ENCODE measurements at places on chromosomes 7 and 10.

DNA sequence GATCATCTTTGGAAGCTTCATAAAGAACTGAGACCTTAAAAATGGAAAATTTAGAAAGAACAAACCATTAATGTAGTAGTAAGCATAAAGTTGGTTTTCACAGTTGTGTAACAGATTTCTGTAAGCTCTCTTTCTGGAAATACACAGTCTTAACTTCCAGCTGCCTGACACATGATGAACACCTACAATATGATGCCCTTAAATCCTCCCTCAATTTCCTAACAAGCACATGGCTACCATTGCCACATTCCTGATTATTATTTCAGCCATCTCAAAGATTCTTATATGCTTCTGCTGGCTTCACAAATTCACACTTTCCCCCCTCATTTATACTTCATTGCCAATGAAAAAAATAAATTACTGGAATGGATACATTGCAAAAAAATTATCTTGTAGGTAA lies 49.4 kb downstream of the PLXDC2 start:
- DNase-seq = no peak

GRCh38 chr10:129765664-129766550 lies 198.2 kb downstream of the EBF3 start:
- DNase-seq = no peak

DNA sequence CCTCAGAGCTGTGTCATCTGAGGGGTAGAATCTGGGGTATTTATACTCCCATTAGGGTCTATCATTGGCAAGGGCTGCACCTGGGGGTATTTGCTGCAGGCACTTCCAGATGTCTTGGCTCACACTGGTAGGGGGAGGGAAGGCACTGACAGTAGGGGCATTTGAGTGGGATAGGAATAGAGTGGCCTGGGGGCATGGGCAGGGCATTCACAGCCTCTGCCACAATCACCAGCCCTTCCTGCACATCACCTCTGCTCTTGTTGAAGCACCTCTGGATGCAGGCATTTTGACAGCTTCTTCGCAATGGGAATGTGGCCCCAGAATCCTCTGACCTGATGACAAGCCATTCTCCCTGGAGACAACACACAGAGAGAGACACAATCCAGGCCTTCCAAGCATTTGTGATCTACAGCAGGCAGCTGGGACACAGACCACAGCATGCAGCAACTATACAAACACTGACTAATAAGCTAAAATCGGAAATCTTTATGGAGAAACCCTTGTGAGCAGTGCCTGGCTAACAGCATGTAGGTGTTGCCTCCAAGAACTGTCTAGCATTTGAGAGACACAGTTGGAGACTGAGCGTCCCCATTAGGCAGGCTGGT lies 178.5 kb downstream of the KCNMA1 start:
- DNase-seq = no peak

DNA sequence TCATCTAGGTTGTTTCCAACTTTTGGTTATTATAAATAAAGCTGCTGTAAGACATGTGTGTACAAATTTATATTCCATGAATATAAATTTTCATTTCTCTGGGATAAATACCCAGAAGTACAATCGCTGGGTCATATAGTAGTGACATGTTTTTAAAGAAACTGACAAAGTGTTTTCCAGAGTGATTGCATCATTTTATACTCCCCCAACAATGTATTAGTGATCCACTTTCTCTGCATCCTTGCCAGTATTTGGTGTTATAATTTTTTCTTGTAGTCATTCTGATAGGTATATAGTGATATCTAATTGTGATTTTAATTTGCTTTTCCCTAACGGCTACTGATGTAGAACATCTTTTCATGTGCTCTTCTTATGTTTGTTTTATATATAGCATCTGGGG lies 27.0 kb upstream of the ARHGAP21 start:
- DNase-seq = no peak

GRCh38 chr7:46850563-46851330 lies 731.2 kb downstream of the TNS3 start:
- DNase-seq = no peak

- DNase-seq = no peak
These were observed 28.8 kb downstream of the LHFPL3 start for GRCh38 chr7:104357166-104357565.

DNA sequence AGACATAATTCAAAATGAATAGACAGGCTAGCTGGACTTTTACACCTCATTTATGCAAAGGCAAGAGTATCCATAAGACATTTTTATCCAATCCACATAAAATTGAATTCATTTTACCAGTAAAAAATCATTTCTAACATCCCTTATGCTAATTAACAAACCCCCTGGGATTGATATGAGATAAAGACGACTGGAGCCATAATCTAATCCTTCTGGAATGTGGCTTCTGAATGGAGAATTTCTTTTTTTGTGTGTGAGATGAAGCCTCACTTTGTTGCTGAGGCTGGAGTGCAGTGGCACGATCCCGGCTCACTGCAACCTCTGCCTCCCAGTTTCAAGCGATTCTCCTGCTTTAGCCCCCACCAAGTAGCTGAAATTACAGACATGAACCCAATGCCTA lies 90.4 kb downstream of the AKR1D1 start:
- DNase-seq = no peak

DNA sequence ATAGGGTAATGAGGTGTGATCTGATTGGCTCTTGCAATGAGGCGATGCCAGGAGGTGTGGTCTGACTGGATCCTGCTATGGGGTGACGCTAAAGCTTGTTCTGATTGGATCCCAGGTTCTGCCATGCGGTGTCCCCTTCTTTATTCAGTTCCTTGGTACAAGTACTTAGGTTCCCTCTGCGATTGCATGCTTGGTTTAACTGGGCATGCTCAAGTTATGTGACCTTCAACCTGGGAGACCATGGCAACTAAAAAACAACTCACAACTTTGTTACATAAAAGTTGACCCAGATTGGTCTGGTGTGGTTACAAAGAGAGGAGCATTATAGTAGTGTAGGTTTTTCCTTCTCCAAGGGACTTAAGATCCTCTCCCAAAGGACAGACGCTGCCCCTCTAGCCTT lies 49.5 kb upstream of the DNAJC1 start:
- no peak for DNase-seq

DNA sequence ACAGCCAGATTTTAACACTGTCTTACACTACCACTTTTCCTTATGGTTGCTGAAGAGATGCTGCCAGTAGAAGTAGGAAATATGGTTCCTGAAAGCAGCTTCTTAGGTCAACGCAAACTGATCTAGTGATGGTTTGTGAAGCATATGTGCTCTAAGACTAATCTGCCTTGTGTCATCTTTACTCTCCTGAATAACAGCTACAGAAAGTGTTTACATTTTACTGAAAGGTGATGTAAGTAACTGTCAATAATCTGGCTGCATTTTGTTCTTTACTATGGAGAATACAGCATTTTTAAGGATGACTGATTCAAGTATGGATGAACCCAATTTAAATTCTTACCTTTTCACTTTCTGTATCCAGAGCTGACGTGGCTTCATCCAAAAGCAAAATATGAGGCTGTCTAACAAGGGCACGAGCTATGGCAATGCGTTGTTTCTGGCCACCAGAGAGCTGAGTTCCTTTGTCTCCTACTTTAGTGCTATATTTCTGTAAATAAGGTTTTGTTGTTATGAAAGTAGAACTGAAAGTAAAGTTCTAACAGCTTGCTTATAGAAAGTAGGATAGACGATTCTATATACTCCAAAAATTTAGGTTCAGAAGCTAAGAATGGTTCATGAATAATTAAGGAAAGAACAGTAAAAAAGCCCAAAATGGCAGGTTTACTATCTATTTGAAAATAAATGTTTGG lies 30.2 kb upstream of the ABCB4 start:
- no peak for DNase-seq

GRCh38 chr10:24912215-24912614 lies 40.2 kb downstream of the PRTFDC1 start:
- DNase-seq = no peak

GRCh38 chr7:3087243-3087755 lies 43.6 kb upstream of the CARD11 start:
- DNase-seq = no peak

- no peak for DNase-seq
These were observed 348.7 kb upstream of the SEMA3C start for GRCh38 chr7:81267508-81267907.

DNA sequence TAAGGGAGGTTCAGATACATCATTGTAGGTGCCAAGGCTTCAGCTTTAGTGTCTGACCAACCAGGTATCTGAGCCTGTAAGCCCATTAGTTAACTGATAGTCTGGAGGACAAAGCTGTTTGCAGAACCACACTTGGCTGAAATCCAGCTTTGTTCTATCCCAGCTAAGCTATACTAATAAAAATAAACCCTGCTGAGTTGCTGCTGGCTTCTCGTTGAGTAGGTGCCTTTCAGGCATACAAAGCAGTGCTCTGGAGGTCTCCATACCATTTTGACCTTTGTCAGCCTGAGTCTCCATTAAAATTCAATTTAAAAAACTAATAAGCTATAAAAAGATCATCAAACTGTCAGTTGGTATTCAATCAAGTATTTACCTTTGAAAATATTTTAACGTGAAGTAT lies 22.0 kb downstream of the CDCA7L start:
- no peak for DNase-seq

DNA sequence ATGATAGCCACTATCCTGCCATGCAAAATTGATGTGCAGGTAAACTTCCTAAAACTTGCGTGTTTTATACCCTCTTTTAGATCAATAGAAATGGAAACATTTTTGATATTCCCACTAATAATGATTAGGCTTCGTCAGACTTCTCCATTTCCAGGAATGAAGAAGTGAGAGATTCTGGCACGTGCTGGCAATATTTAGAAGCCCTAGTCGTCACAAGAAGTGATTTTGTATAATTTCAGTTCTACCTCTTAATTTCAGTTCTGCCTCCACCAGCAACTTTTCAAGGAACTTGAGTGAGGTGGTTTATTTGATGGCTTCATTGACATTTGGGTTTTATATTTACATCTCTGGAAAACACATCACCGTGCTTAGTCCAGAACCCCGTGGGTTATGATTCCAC lies 61.9 kb downstream of the MRC1 start:
- no peak for DNase-seq

GRCh38 chr10:3874990-3875841 lies 90.2 kb upstream of the KLF6 start:
- no peak for DNase-seq

- DNase-seq = no peak
These were observed 178.4 kb downstream of the ARHGAP12 start for GRCh38 chr10:31749981-31750840.

DNA sequence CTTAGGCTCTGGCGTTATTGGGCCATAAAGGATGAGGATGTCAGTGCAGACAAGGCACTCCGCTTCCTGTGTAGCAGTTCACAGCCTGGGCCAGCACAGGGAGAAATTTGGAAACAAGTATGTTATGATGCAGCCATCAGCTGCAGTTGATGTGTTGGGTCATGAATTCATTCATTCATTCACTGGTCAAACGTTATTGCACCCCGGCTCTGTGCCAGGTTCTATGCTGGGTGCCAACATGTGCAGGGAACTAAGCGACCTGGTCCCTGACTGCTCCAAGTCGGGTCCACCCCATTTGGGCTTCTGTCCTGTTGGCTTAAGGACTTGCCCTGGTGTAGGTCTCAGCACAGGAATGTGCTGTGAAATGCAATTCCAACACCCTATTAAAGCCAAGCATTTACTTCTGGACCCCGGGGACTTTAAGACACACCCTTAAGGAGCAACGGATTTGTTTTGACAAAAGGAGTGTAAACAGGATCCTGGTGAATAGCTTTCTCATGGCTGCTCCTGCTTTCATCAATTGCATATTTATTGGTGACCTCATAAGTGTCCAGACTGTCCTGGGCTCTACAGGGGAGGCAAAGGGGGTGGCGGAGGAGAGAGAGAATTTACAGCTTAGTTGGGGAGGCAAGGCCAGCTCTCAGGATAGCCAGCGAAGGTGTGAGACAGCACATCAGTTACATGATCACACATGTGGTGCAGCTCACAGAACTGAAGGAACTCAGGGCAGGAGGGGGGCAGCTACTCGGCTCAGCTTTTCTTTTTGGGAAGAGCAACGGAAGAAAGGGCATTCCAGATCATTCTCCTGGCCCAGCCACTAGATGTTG lies 158.6 kb downstream of the GRK5 start:
- DNase-seq = no peak

GRCh38 chr7:99028261-99028973 lies 115.5 kb downstream of the SMURF1 start:
- no peak for DNase-seq

DNA sequence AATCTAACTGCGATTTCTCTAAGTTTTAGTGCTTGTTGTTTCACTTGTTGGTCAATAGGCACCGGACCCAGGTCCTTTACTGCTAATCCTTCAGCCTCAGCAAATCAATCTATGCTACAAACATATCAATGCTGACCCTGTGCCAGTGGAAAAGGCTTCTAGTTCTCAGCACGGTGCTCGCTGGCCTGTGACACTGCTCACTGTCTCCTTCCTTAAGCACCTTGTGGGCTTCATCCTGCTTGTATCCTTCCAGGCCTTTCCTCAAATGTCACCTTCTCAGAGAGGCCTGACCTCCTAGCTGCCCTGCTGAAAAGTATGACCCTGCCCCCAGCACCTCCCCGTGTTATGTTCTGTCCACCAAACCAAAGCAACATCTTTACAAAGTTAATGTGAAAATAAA lies 201.2 kb upstream of the FRMD4A start:
- DNase-seq = no peak

GRCh38 chr10:94069884-94070283 lies 76.2 kb downstream of the PLCE1 start:
- no peak for DNase-seq

GRCh38 chr7:46507560-46507959 lies 586.5 kb upstream of the IGFBP3 start:
- DNase-seq = no peak

DNA sequence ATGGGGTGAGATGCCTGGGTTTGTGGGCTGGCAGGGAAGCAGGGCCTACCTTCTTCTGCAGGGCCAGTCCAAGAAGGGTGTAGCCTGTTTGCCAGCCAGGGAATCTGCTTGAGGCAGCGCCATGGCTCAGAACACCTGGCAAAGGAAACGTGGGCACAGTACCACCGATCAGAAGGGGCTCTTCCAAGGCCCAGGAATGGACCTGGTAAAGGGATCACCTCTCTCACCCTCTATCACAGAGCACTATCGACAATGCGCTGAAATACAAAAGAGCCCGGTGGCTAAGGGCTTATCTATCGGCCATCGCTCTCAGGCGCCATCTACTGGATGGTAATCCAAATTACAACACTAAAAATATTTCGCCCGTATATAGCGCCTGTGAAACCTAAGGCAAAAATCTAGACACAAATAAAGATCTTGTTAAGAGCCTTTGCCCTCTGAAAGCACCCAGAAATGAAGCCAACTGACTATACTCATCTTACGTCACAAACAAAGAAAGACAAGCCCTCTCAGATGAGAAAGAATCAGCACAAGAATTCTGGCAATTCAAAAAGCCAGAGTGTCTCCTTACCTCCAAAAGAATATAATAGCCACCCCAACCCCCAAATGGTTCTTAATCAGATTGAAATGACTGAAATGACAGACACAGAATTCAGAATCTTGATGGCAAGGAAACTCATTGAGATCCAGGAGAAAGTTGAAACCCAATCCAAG lies 217.8 kb upstream of the HPS1 start:
- DNase-seq = no peak
